A549 treated with dexamethasone at 1 μM for 4 hours (cell line): ENCODE measurements at places on chromosomes 4 and X. TPM values are rescaled to one million over a fixed set of nuclear protein-coding genes. Genes with fewer than 3 reads are reported as not detected.

GAGE1 gene
- 0.17 TPM in 1 of 5 replicates, not detected in the others for total RNA-seq

UGT2B11 gene
- total RNA-seq, result 0.04 to 0.11 TPM (median 0.07 TPM) in 4 of 5 replicates, not detected in the other

OPRPN gene
- not detected in 5 replicates for total RNA-seq

CTSO gene
- 0.76 to 1.1 TPM (median 0.89 TPM) in 5 replicates for total RNA-seq
